ENCODE measurements at places on chromosomes 5 and 9.

DNA sequence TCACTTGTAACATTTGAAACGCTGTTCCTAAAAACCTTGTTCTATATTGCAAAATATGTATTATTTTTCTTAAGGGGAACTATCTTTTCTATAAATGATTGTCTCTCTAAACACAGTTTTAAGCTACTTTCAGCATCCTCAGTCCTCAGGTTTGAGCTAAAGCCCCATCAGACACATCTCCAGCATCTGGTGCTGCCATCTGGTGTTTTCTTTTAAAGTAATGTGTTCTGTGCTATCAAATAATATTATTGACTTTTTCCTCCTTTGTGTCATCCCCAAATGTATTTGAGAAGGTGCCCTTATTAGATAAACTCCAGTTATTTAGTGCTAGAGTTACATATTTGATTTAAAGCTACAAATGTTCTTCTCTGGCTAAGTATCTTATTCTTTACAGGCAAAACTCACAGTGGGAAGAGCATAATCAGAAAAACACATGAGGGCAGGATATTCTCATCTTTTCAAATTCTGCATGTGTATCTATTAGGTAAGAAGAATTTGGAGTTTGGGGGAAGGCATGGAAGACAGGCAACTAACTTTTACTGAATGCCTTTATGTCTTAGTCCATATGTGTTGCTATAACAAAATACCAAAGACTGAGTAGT, 27.5 kb downstream of the ZNF474 start:
- no peak for DNase-seq

DNA sequence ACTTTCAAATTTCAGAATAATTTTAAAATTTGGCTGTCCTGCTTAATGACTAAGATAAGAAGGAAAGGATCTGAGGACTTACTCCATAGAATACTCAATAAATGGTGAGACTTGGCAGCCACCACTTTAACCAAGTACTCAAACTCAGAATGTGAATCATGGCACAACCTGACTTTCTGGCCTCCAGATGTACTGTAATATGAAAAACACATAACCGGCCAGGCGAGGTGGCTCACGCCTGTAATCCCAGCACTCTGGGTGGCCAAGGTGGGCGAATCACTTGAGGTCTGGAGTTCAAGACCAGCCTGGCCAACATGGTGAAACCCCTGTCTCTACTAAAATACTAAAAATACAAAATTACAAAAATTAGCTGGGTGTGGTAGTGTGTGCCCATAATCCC, 10.0 kb upstream of the MARCHF6 start:
- no peak for DNase-seq

DNA sequence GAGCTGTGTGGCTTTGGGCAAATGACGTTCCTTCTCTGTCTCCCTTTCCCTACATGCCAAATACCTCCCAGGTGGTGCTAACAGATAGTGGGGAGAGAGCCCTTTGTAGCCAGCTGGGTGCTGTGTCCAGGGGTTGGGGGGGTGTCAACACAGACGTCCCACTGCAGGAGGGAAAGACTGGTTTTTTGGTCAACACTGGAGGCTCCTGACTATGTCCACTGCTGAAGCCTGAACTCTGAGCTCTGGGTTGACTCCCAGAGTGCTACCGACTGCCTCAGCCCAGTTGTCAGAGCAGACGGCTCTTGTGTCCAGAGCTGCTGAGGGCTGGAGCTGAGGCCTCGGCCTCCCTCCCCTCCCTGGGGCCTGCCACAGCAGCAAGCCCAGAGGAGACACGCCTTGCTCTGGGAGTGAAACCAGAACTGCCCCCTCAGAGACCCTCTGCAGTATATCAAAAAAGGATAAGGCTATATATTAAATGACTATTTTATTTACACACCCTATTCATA, 14.8 kb upstream of the SLC25A51 start:
- no peak for DNase-seq

- no peak for DNase-seq
Observed at GRCh38 chr5:143671674-143672569, 140.0 kb upstream of the HMHB1 start.
